ENCODE measurements at places on chromosomes 13 and 19.

- no peak for DNase-seq
Measured at GRCh38 chr13:110197026-110197425, 109.9 kb downstream of the COL4A1 start.

- no peak for DNase-seq
Measured at GRCh38 chr19:4986471-4986891, 17.6 kb downstream of the KDM4B start.

- no peak for DNase-seq
Measured at GRCh38 chr13:81846771-81847170, 1505.8 kb upstream of the SPRY2 start.

DNA sequence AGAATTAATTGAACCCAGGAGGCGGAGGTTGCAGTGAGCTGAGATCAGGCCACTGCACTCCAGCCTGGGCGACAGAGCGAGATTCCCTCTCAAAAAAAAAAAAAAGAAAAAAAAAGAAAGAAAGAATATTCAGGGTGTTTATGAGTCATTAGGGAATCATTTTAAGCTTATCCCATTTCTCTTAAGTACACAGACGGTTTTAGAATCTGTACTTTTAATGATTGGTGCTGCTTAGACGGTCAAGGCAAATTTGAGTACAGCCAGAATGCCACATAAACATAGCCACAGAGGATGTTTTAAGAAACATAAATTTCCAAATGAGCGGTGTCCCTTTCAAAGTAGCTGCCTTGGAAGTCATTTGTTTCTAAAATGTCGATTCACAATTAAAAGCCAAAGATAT, 2.6 kb downstream of the SPRYD7 start:
- no peak for DNase-seq

DNA sequence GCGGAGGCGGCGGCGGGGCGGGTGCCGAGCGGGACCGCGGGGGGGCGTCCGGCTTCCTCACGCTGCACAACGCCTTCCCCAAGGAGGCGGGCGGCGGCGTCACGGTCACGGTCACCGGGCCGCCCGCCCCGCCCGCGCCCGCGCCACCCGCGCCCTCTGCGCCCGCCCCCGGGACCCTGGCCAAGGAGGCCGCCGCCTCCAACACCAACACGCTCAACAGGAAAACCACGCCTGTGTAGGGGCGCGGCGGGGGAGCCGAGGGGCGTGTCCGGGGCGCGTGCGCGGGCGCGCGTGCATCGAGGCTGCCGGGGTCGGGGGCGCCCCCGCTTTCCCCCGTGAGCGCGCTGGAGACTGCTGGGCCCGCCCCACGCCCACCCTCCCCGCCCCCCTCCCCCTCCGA, 8.8 kb upstream of the CACNG6 start:
- DNase-seq: peak; percentile 70

- no peak for DNase-seq
Measured at GRCh38 chr19:13938301-13939064, at the start of gene PODNL1. TSS of gene PODNL1 (minus strand) at chr19:13938417. CDS start at chr19:13938181, 236 bp downstream.

GRCh38 chr13:99805361-99805760, 166.2 kb downstream of the ZIC5 start:
- DNase-seq: no peak

DNA sequence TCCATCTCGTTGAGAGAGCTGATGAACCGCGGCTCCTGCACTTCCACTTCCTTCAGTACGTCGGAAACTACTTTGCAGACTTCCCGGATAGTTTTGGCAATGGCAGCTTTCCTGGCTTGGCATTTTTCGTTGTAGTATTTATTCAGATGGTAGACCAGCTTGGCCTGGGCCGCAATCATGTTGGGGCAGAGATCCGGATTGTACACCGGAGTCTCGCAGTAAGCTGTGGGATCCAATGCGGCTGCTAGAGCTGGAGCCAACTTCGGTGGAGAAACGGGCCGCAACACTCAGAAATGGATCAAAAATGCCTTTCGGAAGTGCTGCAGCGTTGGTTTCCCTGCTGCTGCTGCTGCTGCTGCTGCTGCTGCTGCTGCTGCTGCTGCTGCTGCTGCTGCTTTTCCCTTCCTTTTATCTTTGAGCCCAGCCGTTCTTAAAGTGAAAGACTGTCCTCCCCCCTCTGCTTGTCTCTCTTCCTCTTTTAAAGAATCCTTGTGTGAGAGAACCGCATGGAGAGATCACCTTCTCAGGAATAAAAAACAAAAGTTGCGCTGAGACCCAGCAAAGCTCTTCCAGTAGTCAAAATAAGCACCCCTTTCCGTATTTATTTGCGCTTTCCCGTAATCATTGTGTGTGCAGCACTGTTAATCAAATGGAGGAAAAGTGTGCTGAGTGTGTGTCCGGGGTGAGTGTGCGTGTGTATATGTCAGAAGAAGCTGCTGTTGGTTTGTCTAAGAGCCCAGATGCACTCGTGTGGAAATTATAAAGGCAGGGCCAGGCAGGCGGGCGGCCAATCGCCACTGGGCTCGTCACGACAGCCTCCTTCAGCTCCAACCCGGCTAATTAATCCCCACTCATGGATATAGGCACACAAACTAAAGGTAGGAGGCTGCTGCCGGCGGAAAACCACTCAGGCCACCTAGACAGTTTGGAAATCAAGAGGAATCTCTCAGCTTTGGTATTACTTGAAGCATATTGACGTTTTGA, at the start of gene MAB21L1:
Gene MAB21L1, minus strand, starts transcription at position 730 of the 984 bp plus-strand sequence. Its CDS starts 551 bp downstream, at position 179.
- no peak for DNase-seq

DNA sequence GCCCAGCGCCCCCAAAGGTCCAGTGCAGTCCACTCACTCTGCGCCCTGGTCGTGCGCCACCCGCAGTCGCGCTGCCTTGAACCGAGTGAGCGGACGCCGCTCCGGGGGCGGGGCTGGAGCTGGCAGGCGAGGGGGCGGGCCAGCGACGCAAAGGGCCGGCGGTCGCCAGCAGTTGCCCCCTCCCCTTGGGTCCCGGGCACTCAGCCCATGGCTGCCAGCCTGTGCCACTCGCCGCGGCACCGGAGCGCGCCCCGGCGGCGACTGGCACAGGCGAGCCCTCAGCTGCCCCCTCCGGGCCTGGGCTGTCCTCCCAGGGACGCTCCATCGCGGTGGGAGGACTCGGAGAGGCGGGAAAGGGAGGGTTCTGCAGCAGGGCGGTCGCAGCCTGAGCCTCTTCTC, at the start of gene S1PR5:
Gene S1PR5, minus strand, starts transcription at position 87 of the 399 bp plus-strand sequence. CDS start 2,436 bp downstream, outside the sequence.
- no peak for DNase-seq

- DNase-seq: no peak
Measured at GRCh38 chr13:24152292-24153214, 8.0 kb upstream of the SPATA13 start.

GRCh38 chr19:15123031-15123890, 16.1 kb downstream of the SYDE1 start:
- no peak for DNase-seq

- DNase-seq: no peak
Measured at GRCh38 chr19:45663800-45664199, 4.2 kb upstream of the GIPR start.

DNA sequence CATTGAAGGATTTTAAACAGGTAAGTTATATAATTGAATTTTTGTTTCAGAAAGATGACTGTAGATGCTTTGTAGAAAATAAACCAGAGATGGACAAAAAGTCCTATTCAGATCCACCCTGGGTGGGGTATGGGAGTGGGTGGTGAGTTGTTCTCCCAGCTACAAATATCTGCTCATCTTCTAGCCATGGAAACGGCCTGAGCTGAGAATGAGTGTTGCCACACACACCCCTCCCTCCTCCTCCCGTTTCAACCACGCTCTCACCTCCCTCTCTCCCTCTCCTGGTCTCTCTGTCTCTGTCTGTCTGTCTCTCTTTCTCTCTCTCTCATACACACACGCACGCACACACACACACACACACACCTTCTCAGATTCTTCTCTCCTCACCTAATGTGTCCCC, 26.4 kb downstream of the SERTM1 start:
- DNase-seq: no peak

GRCh38 chr19:46482631-46483030, 11.3 kb upstream of the PNMA8A start:
- no peak for DNase-seq

- no peak for DNase-seq
Measured at GRCh38 chr19:50972795-50973376, 3.5 kb upstream of the KLK6 start.

DNA sequence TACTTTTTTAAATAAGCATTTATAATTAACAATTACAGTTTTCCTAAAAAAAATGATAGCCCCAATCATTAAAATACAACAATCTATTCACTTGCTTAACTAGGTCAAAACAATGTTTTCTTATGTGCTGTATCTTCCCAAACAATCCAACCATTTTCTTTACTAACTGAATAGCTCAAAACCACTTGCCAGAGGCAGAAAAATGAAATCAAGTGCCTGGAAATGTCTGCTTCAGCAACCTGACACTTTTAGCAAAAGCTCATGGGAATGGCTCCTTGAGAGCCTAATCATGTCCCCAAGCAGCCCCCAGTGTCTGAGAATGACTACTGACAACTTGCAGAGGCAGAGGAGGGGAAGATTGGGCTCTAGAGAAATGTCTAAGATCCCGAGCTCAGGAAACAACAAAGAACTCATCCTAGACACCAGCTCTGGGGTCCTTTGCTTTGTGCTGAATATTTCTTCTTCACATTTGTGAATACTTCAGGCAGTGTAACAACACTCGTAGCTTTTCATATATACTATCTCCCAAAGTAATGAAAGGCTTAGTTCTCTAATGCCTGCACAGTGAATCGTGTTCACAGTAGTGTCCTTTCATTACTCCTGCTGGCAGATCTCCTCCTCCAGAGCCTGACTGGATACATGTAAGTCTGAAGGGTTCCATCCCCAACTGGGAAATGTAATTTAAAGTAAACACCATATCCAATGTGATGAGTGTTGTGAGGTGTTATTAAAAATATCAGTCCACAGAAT, 280.0 kb downstream of the LHFPL6 start:
- DNase-seq: no peak

GRCh38 chr13:19573120-19573716, 11.9 kb upstream of the TPTE2 start:
- no peak for DNase-seq

DNA sequence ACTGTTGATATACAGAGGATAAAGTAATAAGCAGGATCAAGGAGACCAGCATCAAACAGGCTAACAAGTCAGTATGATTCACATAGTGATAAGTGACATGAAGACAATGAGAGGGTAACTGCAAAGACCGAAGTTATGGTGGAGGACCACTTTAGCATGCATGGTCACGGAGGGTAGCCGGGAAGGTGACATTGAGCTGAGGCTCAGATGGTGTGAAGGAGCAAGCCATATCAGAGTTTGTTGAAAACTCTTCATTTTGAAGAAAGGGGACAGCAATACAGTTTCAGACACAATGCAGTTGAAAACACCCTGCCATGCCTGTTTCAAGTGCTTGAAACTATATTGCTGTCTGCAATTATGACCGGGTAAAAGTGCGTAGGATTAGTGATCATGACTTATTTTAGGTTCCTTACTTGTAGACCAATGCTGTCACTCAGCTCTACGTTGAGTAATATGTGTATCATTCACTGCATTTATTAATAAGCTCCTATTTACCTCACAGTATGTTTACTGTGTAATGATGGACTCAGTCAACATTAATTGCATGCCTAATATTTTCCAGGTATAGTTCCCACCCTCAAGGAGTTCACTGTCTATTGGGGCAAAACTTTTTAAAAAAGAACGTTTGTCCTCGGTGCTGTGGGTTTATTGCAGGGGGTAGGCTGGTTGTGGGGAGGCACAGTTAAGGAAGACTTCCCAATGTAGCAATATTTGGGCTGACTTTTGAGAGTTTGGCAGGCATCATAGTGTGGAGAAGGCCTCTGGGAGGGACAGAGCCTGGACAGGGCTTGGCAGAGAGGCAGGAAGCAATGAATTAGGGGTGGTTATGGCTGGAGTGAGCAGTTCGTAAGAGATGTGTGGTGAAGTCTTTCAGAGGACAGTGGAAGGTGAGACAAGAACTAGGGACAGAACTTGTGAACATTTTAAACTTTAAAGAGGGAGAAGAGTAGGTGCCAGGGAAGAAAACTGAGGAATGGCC, 3.2 kb downstream of the UBAC2 start:
- no peak for DNase-seq

DNA sequence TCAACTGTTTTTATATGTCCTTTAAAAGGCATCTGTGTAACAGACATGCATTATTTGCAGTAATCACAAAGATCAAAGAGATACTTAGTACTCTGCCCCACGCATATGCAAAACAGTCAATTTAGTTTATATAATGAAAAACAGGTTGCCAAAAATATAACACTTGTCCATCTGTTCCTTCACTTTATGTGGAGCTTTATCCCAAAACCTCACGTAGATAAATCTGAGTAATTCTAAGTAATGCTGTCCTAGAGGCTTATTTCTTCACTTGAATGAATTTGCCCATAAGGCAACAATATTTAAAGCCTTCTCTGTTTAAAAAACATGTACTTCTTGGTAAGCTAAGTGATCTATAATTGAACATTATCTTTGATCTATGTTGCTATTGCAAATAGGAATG, 20.3 kb upstream of the SLITRK6 start:
- no peak for DNase-seq

GRCh38 chr19:29503785-29504184, 22.0 kb upstream of the VSTM2B start:
- DNase-seq: no peak

GRCh38 chr13:57925250-57925649, 293.7 kb downstream of the PCDH17 start:
- no peak for DNase-seq

GRCh38 chr13:83265279-83265678, 617.0 kb downstream of the SLITRK1 start:
- DNase-seq: no peak

DNA sequence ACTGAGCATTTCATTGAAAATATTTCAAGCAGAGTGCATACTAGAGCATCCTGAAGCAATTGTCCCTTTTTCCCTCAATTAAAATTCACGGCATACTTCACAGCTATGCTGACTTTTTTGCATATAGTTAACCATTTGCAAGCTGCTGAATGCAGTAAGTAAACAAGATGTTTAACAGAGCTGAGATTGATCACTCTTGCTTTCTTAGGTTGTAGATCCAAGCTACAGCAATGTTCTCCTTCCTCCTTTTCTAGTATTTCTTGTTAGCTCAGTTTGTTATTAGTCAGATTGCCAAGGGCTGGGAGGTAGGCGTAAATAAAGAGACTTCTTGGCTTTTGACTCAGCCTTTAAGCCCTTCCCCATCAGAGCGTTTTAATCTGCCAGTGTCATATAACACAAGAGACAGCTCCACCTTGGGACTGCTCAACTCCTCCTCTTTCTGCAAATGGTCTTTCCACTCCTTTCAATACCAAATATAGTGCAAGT, at the start of gene SLITRK6:
Gene SLITRK6, minus strand, starts transcription at position 323 of the 486 bp plus-strand sequence. CDS start 2,911 bp downstream, outside the sequence.
- DNase-seq: peak; percentile 11

- no peak for DNase-seq
Measured at GRCh38 chr13:110676595-110677587, 29.0 kb downstream of the CARS2 start.

- DNase-seq: no peak
Measured at GRCh38 chr19:38274739-38275138, 10.4 kb downstream of the SPINT2 start.

DNA sequence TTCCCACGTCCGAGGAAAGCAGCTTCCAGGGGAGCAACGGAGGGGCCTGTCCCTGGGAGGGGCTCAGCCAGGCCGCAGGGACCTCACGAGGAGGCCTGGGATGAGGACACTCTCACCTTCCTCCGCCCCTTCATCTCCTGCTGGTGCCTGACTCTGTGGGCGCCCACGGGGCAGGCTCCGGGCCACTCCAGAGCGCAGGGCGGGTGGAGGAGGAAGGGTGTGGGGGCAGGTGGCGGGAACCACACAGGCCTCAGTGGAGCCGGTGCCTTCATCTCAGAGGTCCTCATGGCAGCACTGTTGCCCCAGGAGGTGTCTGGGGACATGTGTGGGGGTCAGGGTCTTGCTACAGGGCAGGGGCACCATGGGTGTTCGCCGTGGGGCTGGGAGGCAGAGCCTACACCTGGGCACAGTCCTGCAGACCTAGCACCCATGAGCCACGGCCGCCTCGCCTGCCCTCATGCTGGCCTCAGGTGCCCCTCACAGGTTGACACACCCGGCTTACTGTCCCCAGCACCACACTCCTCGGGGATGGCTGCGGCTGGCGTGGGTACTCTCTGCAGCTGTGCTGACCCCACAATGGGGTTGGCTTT, 10.1 kb upstream of the TMEM255B start:
- no peak for DNase-seq
